Brain pericyte (primary cell): ENCODE measurements at places on chromosomes 11 and 22.

GRCh38 chr22:20406686-20407408 lies 12.9 kb downstream of the ZNF74 start:
- no peak for DNase-seq

DNA sequence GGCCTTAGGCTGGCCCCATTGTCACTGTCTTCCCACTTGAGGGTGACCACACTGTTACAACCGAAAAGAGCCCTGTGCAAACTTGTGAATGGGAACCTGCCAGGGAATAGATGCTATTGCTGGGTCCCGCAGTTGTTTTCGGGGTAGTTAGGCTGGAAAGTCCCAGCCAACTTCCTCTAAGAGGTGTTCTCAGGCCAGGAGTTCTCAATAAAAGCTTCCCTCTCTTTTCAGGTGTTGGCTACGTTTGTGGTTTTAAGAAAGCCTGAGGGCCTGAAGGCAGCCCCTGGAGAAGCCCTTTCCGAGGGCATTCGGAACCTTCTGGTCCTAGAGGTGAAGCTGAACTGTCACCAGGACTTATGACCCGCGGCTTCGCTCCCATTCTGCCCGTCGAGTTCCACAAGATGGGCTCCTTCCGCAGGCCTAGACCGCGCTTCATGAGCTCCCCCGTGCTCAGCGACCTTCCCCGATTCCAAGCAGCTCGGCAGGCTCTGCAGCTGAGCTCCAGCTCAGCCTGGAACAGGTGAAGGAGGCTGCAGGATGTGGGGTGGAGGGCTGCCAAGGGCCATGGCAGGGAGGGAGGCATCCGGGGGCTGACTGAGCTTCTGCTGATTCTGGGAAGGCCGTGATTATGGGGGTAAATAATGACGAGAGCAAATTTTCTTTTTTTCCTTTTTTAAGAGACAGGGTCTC lies 104.8 kb downstream of the PRR5L start:
- no peak for DNase-seq

- DNase-seq, result no peak
Measured at GRCh38 chr11:102230911-102231310, 86.4 kb upstream of the BIRC3 start.

GRCh38 chr11:126313826-126314225 lies 10.0 kb downstream of the DCPS start:
- DNase-seq, result no peak
